Osteocyte (in vitro differentiated cells): ENCODE measurements at places on chromosomes 6 and 20. TPM values are rescaled to one million over a fixed set of nuclear protein-coding genes. Genes with fewer than 3 reads are reported as not detected.

- DNase-seq, result no peak
Measured at GRCh38 chr6:128599036-128599435, 78.6 kb upstream of the PTPRK start.

GRCh38 chr20:20637998-20638725, 74.3 kb downstream of the RALGAPA2 start:
- DNase-seq, result no peak

DNA sequence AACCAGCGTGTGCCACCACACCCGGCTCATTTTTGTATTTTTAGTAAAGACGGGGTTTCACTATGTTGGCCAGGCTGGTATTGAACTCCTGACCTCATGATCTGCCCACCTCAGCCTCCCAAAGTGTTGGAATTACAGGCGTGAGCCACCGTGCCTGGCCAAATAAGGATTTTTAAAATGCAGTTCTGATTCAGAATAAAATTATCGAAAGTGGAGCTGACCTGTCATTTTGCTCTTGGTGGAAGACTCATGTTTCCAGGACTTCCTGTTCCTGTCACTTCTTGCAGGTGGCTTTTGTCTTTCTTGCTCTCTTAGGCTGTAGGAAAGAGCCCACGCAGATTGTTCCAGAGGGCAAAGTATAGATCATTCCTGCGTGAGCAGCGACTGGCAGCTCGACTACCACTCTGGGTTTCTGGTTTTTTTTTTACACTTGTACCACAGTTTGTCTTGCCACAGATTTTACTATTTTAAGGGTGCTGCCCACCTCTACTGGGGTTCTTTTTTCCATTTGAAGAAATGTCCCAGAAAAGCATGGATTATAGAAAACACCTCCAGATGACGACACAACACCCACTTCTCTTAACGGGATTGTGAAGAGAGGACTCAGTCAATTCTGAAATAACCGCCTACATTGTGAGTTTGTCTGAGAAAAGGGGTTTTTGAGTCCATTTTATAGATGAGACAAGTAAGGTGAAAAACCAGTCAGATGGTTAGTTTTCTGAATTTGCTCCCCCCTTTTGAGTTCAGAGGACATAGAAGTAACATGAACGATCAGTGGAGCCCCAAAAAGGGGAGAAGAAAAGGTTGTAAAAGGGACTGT, 7.5 kb downstream of the JARID2 start:
- DNase-seq, result no peak

Gene FBXO5
- 8.6 and 8.9 TPM in 2 replicates for total RNA-seq

DNA sequence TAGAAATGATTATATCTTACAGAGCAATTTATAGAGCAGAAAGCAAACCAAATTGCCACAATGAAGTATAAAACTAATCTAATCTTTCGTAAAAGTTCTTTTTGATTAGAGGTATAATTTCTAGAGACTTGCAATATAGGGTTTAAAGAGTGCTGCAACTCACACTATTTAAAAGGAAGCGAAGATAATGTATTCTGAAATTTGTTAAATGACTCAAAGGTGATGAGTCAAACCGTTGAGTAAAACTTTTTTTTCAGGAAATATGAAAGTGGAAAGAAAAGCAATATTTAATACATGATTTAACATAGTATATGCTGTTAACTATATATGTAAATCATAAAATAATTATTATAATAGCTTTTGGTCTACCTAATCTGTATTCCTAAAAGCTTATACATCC, 133.6 kb downstream of the SYNE1 start:
- DNase-seq, result no peak

- no peak for DNase-seq
Measured at GRCh38 chr20:41175727-41176330, 38.5 kb downstream of the PLCG1 start.

Gene TINAG
- not detected in 2 replicates for total RNA-seq

GRCh38 chr20:21053002-21053762, 53.0 kb downstream of the LINC00237 start:
- no peak for DNase-seq

DNA sequence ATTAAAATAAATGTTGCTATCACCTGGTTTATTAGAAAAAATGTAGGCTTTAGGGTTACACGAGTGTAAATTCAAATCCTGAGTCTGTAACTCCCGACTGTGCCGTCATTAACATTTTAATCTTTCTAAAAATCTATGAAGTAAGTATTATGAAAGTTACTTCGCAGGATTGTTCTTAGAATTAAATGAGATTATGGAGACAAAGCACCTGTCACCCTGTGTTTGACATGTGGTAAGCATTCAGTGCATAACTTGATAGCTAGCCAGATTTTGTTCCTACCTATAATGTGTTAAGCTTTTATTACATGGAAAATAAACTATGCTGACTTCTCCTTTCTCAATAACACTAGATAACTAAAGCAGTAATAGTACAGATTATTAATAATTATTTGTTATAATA, 429.7 kb upstream of the MMS22L start:
- no peak for DNase-seq

DNA sequence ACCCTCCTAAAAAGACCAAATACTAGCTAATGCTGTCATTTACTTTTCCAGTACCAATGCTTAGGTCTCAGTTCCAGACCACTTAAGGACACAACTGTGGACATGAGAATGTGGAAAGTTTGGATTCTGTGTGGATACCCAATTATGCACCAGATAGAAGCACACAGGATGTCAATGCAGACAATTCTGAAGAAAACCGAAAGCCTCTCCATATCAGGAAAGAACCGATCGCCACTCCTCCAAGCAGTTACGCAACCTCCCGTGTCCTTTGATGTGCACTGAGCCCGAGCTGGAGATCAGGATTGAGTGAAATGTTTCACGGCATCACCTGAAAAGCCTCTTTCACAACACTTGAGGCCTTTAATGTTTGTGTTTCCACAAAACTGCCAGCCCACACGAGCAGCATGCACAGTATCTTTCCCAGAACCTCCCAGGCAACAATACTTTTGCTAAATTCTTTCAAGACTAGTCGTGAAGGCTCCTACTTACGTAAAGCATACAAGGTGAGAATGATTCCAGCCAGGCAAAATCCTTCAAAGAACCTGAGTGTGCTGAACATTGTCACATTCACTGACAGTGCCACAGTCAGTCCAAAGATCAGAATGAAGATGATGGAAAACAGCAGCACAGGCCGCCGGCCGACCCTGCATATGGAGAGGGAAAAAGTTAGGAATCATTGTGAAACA, 47.0 kb downstream of the SLC22A23 start:
- no peak for DNase-seq

- DNase-seq, result no peak
Measured at GRCh38 chr6:10896691-10897090, 9.8 kb downstream of the SYCP2L start.

DNA sequence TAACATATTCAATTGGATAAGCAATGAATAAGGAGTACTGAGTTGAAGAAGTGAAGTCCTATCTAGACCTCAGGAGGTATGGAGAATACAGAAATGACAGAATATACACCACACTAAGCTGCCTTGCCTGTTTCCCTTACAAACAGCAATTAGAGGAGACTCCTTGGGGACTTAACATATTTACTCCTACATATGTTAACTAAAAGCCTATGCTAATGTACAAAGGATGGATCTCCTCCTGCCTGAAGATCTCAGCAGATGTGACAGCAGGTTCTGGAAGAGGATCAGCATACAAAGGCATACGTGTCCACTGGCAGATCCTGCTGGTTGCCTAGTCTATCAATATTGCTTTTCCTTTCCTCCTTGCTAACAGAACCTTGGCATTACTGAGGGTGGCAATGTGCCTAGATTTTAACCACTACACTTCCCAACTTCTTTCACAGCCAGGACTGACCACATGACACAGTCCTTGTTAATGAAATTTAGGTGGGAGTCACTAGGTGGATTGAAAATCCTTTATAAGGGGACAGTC, 29.6 kb downstream of the PRKN start:
- no peak for DNase-seq

- DNase-seq, result no peak
Measured at GRCh38 chr6:145063091-145063490, 672.2 kb downstream of the EPM2A start.

Gene PSMA7
- 209 and 217 TPM in 2 replicates for total RNA-seq

GRCh38 chr6:82988930-82989351, 76.7 kb downstream of the UBE3D start:
- no peak for DNase-seq

DNA sequence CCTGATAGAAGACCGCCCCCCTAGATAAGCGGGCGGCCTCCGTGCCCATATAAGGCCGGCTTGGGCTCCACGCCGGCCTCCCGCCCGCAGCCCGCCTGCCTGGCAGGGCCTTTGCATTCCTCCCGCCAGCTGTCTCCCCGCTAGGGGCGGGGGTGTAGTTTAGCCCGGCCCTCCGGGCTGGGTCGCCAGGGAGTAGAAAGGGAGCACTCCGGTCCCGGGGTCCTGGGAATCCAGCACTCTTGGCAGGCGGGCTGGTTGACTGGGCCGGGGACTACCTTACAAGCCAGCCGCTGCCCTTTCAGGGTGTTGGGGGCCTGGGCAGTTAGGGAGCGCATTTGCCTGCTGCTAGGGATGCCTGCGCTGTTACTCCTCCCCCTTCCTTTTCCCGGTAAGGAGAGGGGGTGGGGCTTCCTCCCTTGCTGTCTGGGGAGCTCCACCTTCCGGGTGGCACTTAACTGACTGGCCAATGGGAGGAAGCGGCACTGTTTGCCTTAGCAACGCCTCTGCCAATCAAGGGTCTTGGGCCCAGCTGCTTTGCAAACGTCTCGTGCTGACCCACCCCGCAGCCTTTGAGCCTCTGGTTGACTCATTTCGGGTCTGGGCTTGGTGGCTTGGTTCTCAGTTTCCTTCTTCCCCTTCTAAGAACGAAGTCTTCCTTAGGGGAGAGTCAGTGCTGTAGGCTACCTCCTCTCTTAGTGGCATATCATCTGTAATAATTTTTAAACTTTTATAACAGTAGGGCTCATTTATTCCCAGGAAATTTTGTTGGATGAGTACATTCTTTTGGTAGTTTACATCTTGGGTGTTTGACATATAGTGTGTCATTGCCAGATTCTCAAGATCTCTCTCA, 3.4 kb downstream of the SRF start:
- peak; percentile 98 for DNase-seq

- no peak for DNase-seq
Measured at GRCh38 chr6:67358241-67358640, 1276.8 kb upstream of the ADGRB3 start.

Gene MAK
- not detected in 2 replicates for total RNA-seq

GRCh38 chr6:90079560-90080490, 185.6 kb downstream of the GJA10 start:
- DNase-seq, result no peak

DNA sequence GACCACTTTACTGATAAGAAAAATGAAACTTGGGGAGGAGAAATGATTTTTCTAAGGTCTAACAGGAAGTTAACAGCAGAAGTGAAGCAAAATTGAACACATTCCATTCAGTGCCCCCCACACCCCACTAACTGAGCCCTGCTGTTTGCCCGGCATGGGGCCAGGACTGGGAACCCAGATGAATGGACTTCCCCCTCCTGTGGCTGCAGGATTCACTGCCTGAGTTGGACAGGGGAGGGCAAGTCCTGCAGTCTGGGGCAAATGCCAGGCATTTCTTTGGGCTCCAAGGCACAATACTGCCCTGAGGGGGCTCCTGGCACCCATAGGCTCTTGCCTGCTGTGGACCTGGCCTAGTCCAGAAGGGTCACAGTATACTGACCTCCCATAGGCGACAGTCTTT, 28.3 kb downstream of the FYN start:
- no peak for DNase-seq

DNA sequence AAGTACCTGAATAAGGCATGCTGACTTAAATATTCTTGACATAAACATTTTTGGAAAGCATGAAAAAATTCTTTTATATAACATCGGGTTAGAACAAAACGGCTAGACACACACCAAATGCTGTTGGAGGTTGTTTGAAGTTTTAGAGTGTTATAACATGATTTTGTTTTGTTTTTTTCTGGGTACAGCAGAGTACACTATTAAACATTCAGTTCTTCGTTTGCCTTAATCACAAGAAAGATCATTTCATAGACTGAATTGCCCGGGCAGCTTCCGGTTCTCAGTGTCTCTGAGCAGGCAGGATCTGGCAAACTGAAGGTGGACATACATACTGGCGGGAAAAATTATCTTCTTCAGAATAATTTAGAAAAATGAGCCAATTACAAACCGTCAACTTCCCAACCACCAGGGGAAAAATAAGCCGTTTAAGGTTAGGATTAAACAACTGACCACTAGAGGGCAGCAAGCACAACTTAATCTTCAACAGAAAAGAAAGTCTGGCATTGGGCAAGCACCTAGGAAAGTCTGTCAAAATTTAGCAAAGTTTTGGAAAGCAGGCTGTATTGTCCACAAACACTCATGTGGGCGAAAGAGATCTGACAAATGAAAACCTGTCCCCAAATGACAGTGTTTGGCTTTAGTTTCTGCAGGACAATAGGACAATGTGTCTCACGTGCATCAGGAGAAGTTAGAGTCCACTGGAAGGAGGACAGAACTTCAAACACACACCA, 15.0 kb downstream of the ZNF217 start:
- DNase-seq, result peak; percentile 85

Gene DBNDD2
- 37.4 and 37.7 TPM in 2 replicates for total RNA-seq

DNA sequence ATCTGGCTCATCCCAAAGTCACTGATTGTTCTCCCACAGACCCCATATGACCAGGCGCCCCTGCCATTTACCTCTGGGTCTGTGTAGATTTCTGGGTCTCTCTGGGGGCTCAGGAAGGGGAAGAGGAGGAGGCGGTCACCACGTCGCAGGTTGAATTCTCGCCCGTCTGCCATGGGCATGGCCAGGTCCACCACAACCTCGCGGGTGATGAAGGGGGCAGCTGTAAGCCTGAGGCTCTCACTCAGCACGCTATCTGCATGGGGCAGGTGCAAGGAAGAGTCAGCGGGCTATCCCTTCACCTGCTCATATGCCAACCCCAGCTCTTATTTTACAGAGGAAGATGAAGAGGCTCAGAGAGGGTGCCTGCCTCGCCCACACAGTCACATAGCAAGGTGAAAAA, 30.5 kb upstream of the KCNB1 start:
- no peak for DNase-seq

DNA sequence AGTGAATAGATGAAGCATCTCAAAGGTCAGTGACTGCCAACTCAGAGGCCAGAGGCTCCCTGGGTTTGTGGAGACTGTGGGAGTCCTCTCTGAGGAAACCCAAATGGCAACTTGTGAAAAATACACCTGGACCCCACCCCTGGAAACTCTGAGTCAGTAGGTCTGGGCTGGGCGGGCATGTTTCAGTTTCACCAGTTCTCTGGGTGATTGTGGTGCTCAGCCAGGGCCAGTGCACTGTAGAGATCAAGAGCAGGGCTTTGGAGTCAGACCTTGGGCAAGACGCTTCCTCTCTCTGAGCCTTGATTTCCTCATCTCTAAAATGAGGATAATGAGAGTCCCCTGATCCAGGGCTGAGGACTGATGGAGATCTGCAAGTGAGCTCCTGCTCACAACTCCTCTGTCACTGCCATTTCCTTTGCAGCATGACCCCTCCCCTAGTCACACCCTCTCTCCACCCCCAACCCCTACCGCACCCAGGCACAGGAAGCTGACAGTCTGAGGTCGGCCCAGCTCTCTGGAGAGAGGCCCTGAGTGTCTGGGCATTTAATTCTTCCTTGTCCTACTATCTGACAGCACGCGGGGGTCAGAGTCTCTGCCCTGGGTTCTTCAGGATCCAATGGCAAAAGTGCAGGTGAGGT, 5.1 kb downstream of the DEF6 start:
- DNase-seq, result no peak

Gene CCM2L
- total RNA-seq, result not detected in 2 replicates

Gene ZNF341
- total RNA-seq, result 2.6 and 3.4 TPM in 2 replicates

Gene BMP6
- total RNA-seq, result not detected in 2 replicates

- DNase-seq, result no peak
Measured at GRCh38 chr6:4912559-4912958, 91.3 kb downstream of the RPP40 start.

Gene CST2
- not detected in 2 replicates for total RNA-seq

- DNase-seq, result no peak
Measured at GRCh38 chr20:40686893-40687292, 2.1 kb downstream of the MAFB start.
